H1 (cell line): ENCODE measurements at places on chromosomes 16 and 17. TPM values are rescaled to one million over a fixed set of nuclear protein-coding genes. Genes with fewer than 3 reads are reported as not detected.

- DNase-seq: no peak
Measured at GRCh38 chr17:40538019-40538935, 27.0 kb downstream of the CCR7 start.

- DNase-seq: no peak
Measured at GRCh38 chr17:44467108-44467507, 36.1 kb downstream of the GPATCH8 start.

GRCh38 chr17:69709441-69709840, 294.9 kb downstream of the MAP2K6 start:
- DNase-seq: no peak

- DNase-seq: no peak
Measured at GRCh38 chr16:68444056-68444657, 4.2 kb downstream of the SMPD3 start.

GRCh38 chr17:67316781-67317180, 49.6 kb downstream of the PSMD12 start:
- DNase-seq: no peak

DNA sequence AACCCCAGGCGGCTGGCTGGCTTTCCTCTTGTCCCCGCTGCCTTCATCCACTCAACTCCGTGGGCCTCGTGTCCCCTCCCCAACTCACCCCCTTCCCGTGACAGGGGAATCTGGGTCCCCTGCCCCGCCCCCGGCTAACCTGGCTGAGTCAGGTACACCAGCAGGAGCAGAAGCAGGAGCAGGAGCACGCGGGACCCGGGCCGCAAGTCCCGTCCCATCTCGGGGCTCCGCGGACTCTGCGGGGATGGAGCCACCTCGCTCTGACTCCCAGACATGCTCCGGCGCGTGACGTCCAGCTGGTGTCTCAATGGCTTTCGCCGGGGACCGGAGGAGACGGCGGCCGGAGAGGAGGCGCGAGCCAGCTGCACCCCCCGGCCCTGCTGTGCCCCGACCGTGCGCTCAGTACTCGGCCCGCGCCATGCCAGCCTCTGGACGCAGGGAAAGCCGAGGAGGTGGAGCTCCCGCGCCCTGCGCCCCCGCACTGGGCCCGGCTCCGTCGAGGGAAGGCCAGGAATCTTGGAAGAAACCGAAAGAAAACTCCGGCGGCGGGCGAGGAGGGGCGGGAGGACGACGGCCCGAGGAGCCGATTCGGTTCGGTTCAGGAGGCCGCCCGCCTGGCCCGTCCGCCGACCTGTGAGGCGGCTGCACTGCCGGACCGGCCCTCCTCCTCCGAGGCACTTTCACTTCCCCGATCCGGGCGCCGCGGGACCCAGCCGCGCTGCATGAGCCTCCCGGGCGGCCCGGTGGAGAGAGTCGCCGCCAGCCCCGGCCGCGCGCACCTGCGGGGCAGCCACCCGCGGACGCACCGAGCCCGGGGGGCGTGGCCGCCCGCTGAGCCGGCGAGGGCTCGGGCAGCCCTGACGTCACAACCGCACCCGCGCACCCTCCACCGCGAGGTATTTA, at the start of the genes CXCL16 and ZMYND15:
TSS of gene CXCL16 (minus strand) at position 807 of the 903 bp plus-strand sequence. CDS start at position 218, 589 bp downstream.
TSS of gene ZMYND15 (plus strand) at position 712 of the 903 bp plus-strand sequence. CDS start 716 bp downstream, outside the sequence.
- DNase-seq: peak; percentile 78

- no peak for DNase-seq
Measured at GRCh38 chr16:85948138-85948509, 49.2 kb downstream of the IRF8 start.

DNA sequence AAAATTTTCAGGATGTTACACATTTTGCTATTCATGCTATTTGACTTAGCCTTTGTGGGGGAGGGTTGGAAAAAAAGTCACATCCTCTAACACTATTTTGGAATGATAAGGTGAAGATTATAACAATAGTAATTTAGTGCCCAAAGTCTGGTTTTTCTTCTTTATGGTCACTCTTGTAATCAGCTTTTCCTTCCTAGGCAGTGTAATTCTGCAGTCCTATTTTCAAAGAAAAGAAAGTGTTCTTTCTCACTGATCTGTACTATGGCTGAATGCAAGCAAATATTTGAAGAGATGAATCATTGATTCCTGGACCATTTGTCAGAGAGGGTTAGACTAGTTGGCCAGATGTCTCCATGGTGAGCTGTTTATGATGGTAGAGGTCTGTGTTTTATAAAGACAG, 8.4 kb downstream of the RSPRY1 start:
- DNase-seq: no peak

DNA sequence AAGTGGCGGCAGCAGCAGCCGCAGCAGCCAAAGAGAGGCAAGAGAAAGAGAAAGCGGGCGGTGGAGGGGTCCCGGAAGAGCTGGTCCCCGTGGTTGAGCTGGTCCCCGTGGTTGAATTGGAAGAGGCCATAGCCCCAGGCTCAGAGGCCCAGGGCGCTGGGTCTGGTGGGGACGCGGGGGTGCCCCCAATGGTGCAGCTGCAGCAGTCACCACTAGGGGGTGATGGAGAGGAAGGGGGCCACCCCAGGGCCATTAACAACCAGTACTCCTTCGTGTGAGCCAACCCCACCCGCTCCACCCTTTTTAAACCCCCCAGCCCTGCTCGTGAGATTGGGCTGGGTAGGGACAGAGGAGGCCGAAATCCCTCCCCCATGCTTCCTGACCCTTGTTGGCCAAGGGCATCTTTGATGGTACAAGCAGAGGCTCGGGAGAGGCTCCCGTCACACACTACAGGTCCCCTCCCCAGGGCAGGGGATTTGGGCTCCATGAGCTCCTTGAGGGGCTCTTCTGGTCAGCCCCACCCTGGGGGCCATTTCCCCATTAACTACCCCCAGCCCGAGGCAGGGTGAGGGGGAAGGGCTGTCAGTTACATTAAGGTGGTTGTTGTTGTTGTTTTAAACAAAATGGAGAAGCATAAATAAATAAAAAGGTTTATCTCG, 4.6 kb upstream of the ATP2A1 start:
- DNase-seq: peak; percentile 87

- DNase-seq: no peak
Measured at GRCh38 chr17:8314797-8315763, 5.0 kb downstream of the ARHGEF15 start.

DNA sequence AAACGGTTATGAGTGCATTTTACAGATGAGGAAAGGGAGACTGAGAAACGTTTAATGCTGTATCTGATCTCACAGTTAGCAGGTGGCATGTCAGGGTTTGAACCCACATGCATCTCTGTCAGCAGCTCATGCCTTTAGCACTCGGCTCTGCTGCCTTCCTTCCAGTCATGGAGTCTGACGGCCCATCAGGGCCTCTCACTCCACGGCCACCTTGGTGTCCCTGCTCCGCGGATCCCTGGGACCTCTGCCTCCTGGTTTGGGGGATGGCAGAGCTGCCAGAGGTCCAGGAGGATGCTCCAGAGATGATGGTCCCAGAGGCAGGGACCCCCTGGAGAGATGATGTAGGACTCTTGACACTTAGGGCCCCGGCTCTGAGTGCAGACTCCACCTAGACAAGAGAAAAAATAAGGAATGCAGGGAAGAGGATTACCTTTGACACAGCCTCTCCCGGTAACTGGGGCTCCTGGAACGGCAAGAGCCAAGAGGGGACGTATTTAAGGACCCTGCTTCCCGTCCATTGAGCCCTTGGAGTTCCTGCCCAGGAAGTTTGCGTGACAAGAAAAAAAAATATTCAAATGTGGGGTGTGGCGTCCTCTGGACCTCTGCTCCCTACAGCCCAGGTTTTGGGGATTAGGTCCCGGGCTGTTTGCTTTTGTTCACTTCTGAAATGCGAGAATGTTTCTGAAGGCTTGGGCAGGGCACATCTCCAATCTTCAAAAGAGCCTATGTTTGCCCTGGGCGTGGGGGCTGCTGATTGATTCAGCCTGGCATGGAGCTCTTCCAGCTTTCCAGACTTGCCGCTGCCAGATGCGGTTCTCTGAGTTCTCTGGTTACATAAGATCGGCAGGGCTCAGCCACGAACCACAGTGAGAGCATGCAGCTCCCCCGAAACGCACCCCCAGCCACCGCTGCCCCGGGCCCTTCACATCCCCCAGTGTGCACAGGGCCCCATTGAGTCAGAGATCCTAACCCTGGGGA, at the start of gene ALDH3A1:
TSS of gene ALDH3A1 (minus strand) at position 470 of the 978 bp plus-strand sequence. CDS start 3,169 bp downstream, outside the sequence.
- no peak for DNase-seq

DNA sequence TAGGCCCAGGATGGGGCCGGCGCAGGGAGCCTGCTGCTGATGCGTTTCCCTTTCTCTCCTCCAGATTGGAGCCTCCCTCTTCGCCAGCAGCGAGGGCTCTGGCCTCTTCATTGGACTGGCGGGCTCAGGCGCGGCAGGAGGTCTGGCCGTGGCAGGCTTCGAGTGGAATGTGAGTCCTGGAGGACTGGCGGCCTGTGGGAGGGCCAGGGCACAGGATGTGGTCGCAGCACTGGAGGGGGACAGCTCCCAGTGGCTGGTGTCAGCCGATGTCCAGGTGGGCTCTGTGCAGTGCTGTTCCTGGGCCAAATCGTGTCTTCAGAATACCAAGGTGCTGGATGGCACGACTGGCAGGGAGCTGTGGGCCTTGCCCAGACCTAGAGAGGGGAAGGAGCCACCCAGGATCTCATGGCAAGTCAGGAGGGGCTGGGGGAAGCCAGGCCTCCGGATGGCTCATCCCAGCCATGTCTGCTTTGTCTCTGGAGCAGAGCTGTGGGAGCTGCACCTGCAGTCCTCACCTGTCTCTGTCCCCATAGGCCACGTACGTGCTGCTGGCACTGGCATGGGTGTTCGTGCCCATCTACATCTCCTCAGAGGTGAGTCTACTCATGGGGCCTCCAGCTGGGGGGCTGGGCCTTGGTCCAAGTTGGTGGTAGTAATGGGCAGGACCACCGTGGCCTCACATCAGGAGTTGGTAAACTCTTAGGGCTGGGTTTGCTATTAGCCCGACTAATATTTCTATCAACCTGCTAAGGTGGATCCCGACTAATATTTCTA, 7.3 kb downstream of the SLC5A10 start:
- DNase-seq: no peak

DNA sequence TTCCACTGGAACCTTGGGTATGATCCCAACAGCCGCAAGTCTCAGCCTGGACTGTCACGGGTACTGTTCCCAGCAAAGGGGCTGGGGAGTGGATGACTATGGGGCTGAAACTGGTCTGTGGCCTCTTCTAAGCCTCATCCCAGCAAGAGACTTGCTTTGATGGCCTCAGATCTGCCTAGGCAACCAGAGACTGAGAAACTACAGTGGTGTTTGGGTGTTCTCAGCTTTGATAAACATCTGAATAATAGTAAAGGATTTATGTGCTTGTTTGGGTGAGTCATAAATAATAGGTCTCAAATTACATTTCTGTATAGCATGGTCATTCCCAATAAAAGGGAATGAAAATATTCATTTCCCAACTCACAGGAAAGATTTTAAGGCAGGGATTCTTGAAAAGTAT, 30.2 kb upstream of the ULK2 start:
- no peak for DNase-seq

- no peak for DNase-seq
Measured at GRCh38 chr16:4115209-4115948, 863 bp downstream of the ADCY9 start.

ZFHX3 gene
- polyA plus RNA-seq: 0.08 and 0.11 TPM in 2 replicates

CMTM3 gene
- 24.7 and 30.8 TPM in 2 replicates for polyA plus RNA-seq

TMED6 gene
- not detected in 2 replicates for polyA plus RNA-seq

CCDC78 gene
- 7.1 and 10.9 TPM in 2 replicates for polyA plus RNA-seq

TNS4 gene
- 0.21 and 0.39 TPM in 2 replicates for polyA plus RNA-seq

TBX6 gene
- polyA plus RNA-seq: 2.2 and 3.6 TPM in 2 replicates

IRX3 gene
- 0.50 and 1.7 TPM in 2 replicates for polyA plus RNA-seq

TNP2 gene
- not detected in 2 replicates for polyA plus RNA-seq

MAF gene
- polyA plus RNA-seq: 1.3 and 1.9 TPM in 2 replicates

PLXDC1 gene
- 14.6 and 17.9 TPM in 2 replicates for polyA plus RNA-seq
